ENCODE measurements at places on chromosomes 7 and 10. TPM values are rescaled to one million over a fixed set of nuclear protein-coding genes. Genes with fewer than 3 reads are reported as not detected.

CYP2E1 gene
- 18.0 TPM for total RNA-seq

ABCB1 gene
- 12.2 TPM for total RNA-seq

RBM20 gene
- 0.23 TPM for total RNA-seq

FAM241B gene
- total RNA-seq, result 33.4 TPM

BLNK gene
- 0.23 TPM for total RNA-seq

PLXDC2 gene
- 45.0 TPM for total RNA-seq
